ENCODE measurements at places on chromosomes 6 and 20. TPM values are rescaled to one million over a fixed set of nuclear protein-coding genes. Genes with fewer than 3 reads are reported as not detected.

NKAPL gene
- total RNA-seq: not detected

ZFAND3 gene
- total RNA-seq: 26.5 TPM

- no peak for DNase-seq
Observed at GRCh38 chr6:5778317-5778857, 228.3 kb downstream of the NRN1 start.

- DNase-seq: no peak
Observed at GRCh38 chr6:43142101-43142500, 29.0 kb upstream of the SRF start.

DNA sequence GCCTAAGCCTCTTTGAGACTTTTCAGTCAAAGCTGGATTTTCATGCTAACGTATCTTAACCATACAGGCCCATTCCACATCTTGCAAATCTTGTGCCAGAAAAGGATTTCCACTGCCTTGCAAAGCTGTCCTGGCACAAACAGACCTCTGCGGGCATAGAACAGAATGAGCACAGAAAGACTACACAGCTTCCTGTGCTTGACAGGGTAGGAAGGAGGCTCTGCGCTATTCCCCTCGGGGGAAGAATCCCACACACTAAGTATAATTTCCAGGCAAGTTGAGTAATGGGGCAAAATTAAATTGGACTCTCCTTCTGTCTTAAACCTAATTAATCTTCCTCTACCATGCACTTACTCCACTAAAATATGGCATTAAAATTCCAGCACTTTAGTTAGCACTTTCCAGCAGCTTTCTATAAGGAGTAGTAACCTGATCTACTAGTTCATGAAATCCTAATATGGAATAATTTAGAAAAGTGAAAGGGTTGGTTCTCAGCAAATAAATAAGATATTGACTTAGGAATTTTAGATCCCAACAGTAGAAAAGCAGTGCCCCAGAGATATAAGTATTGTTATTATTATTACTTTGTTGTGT is 532.1 kb upstream of the JAG1 start:
- DNase-seq: no peak

Measured in K562 (cell line).